Stimulated activated CD8-positive, alpha-beta memory T cell treated with anti-CD3 and anti-CD28 coated beads, Interleukin-7, amount 100 ng/mL, for 1 hour (primary cell): ENCODE measurements at places on chromosomes 3 and 15.

- DNase-seq: no peak
Measured at GRCh38 chr3:13782501-13782900, 97.4 kb downstream of the WNT7A start.

DNA sequence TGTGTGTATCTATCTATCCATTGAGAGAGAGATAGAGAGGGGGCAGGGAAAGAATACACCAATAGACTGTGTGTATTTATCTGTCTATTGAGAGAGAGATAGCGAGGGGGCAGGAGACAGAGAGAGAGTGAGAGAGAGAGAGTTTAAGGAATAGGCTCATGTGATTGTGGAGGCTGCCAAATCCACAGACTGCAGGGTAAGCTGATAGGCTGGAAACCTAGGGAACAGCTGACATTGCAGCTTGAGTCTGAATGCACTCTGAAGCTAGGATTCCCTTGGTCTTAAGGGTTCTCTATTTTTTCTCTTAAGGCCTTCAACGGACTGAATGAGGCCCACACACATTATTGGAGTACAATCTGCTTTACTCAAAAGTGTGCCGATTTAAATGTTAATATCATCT is 255.8 kb downstream of the EPHA3 start:
- DNase-seq: no peak

- no peak for DNase-seq
Measured at GRCh38 chr3:8484409-8485140, 17.0 kb upstream of the LMCD1 start.

DNA sequence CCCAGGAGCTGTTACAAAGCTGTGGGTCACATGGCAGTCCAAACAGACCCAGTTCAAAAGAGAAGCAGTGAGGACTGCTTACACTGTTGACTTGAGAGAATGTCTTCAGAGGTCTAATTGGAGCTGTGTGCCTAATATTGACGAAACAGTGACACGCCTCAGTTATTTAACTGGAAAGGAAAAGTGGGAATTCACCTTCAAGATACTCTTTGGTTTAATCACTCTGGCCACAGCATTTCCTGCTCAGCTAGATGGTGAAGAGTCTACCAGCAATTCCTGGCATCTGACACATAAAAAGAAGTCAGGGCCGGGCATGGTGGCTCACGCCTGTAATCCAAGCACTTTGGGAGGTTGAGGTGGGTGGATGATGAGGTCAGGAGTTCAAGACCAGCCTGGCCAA is 326.4 kb downstream of the SV2B start:
- no peak for DNase-seq

- DNase-seq: no peak
Measured at GRCh38 chr3:111769110-111769991, 89.7 kb upstream of the PHLDB2 start.

GRCh38 chr3:50583897-50584296 is 14.6 kb downstream of the HEMK1 start:
- no peak for DNase-seq

GRCh38 chr3:13504161-13504831 is 24.2 kb downstream of the HDAC11 start:
- no peak for DNase-seq

GRCh38 chr15:33242165-33242564 is 47.7 kb upstream of the FMN1 start:
- DNase-seq: no peak

DNA sequence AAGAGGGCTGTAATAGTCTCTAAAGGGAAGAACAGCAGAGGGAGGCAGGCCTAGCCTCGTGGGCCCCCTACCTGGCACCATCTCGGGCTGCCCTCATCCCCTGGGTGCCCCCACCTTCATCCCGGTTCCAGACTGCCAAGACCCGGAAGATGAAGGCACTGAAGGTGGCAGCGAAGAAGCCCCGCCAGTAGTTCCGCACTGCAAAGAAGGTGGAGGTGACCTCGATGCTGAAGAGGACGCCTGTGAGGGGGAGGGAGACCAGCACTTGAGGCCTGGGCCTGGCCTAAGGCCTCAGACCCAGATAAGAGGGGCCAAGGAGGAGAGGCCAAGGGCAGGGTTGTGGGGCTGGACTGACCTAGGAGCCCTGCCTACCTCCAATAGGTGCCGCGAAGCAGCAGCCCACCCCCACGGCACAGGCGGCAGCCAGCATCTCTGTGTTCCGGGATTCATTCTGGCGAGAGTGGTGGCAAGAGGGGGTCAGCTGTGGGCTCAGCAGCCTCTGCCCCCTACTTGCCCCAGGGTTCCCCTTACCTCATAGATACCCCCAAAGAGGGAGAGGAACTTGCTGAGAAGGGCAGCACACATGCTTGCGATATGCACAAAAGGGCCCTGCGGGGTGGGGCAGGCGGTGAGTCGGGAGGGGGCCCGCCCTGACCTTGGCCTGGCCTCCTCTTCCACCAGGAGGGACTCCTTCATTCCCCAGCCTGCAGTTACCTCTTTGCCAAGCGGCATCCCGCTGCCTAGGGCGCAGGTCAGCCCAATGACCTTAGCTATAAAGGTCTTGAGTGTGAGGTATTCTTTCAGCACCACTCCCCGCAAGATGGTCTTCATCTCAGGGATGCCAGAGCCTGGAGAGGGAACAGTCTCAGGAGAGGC is 3.9 kb downstream of the CLCN2 start:
- no peak for DNase-seq

- DNase-seq: no peak
Measured at GRCh38 chr3:121175083-121175482, 267.1 kb downstream of the STXBP5L start.

DNA sequence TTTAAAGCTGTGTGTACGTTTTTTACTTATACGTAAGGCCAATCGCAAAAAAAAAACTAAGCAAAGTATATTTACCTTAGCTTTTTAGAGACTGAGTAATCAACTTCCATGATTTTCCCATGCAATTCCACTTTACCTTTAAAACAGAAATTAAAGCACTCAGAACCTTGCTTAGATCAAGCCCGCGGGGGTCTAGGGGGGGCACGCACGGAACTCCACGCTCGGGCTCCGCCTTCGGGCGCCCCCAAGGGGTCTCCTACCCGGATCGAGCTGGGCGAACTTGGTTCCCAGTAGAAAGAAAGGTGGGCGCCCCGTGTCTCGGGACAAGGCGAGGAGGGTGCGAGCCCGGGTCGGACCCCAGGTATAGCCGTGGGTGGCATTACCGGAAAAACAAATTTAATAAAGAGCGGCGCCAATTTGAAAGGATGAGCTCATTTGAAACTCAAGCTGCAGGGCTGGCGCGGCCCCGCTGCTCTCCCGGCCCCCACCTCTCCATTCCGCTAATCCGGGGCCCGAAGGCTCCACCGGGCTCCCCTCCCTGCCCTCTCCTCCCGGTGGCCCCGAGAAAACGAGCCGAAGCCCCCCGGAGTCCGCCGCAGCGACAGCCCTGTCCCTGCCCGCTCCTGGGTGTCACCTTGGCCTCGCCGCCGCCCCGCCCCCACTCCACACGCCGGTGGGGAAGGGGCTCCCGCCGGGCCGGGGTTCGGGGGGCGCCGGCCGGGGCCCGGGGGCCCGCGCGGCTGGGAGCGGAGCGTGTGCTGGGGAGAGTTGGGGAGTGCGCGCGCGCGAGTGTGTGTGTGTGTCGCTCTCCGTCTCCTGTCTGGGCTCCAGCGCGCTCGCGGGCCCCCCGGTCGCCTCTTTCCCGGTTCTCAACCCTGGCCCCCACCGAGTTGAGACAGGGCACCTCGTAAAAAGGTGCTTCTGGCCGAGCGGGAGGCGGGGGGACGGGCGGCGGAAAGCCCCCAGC is 1.5 kb downstream of the IGF2BP2 start:
- DNase-seq: no peak

DNA sequence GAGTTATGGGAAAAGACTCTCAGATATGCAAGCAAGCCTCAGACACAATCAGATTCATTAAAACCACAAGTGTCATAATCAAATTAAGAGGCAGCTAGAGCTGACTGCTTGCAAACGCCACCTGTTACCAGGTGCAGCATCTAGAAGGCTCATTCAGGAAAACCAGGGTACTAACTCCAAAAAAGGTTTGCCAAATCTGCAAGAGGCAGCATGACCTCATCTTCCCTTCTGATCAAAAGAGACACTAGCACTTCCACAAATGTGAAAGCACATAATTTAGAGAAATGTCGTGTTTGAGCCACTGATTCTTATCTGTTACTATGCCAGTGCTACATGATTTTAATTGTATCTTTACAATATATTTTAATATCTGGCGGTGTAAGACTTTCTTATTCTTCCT is 123.3 kb upstream of the NANOGP8 start:
- DNase-seq: no peak

DNA sequence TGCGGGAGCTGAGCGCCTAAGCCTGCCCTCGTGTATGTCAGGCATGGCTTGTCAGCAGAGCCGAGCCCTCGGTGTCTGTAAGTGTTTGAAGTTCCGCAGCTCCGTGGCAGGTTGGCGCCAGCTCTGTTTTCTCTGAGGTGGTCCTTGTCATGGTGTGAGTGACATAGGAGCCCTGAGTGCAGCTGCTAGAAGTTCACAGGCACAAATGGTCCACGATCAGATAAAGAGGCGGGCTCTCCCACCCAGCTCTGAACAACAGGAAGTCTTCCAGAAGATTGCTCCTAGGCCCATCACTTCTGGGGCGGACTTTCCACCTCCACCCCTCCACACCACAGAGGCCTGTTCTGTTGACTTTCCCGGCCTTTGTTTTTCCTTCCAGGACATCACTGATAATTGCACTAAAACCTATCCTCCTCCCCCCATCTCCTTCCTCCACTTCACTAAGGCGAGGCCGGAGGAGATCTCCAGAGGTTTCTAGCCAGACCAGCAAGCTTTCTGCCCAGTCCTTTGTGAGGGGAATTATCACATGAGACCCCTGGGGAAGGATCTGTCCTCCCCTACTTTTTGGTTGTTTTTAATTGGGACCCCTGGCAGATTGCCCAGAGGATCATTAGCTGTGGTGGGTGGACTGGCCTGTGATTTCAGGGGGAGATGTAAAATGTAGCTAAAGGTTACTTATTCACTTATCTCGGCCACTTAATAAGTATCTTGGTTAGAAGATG is 19.9 kb downstream of the ITPR1 start:
- no peak for DNase-seq

GRCh38 chr3:175478301-175478700 is 619.2 kb downstream of the NAALADL2 start:
- no peak for DNase-seq

DNA sequence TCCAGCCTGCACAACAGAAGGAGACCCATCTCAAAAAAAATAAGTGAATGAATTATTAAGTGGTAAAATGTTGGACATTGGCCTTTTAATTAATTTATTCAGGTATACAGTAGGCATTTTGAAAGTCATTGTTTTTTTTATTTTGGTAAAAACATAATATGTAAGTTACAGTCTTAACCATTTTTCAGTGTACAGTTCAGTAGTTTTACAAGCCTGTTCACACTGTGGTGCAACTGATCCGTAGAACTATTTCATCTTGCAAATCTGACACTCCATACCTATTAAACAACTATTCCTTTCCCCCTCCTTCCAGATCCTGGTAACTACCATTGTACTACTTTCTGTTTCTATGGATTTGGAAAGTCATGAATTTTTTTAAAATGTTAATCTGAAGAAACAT is 36.1 kb upstream of the APH1B start:
- DNase-seq: no peak

DNA sequence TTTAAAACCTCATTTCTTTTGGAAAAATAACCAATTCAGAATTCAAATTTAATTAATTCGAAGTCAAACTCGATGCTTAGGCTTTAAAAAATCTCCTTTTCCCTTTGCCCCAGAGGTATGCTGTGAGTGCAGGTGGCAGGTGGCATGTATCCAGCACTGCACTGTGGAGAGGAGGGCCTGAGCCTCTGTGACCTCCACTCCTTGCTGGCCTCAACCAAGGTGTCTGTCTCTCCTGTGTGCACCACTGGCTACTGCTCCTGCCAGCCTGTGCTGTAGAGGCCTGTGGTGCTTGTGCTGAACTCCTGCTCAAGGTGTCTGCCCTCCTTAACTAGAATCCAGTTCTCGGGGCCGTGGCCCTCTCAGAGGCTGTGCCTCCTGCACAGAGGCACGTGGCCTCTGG is 56.2 kb upstream of the NEDD4 start:
- no peak for DNase-seq

- DNase-seq: no peak
Measured at GRCh38 chr3:141108039-141108438, 56.9 kb downstream of the SPSB4 start.

GRCh38 chr3:14658978-14659377 is 7.4 kb downstream of the CCDC174 start:
- DNase-seq: no peak

DNA sequence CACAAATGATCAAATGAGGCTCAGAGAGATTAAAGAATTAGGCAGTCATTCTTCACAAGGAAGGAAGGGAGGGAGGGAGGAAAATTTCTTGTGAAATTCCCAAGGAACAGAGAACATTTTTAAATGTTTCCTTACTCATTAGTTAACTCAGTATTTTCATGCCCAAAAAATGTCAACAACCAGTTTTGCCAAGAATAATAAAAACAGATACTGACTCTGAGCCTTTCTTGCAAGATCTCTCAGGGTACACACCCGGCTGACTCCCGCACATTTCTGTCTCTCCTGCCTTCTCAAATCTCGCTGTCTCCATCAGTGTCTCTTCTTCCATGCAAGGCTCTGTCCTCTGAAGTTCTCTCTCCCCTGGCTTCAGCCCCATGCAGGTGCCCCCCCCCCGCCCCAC is 265.9 kb downstream of the TJP1 start:
- no peak for DNase-seq

DNA sequence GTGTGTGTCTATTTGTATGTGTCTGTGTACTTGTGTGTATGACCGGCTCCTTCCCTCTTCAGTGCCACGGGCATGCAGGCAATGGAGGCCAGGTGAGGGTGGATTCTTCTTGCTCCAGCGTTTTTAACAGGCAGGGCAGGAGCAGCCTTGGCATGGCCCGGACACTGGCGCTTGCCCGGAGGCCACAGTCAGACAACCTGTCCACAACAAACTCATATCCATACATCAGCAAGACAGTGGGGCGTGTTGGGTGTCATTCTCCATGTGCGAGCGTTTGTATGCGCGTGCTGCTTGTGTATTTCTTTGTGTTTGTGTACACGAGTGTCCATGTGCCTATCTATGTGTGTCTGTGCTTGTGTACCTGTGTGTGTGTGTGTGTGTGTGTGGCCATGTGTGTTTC is 29.8 kb downstream of the PTH1R start:
- DNase-seq: no peak

DNA sequence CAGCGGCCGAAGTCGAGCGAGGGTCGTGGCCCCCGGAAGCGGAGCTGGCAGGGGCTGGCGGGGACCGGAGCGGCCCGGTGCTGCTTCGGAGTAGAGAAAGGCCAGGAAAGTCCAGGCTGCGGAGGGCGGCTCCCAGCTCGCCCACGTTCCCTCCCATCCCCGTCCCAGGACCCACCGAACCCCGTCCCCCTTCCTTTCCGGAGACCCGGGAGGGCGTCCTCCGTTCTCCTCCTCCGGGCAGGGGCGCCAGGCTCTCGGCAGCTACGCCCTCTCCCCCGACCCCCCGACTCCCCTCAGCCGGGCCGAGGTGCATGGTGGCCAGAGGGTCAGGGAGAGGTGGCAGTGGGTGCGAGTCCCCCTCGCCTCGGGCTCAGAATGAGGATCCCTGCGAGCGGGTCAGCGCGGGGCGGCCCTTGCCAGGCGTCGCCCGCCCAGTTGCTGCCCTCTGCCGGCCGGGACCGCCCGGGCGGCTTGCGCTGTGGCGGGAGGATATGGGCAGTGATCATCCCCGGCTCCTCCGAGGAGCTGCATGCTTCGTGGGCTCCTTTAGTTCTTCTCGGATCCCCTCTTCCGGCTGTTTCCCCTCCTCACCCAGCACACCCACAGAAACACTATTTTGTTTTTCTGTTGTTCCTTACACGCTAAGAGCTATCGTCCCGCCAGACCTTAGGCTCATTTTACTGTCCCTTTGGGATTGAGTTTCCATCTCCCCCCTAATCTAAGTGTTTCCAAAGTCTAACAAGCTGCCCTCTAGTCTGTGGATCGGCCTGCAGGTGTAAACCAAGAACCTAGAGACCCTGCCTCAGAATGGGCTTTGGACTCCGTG is 744 bp upstream of the ALDH1A2 start:
- DNase-seq: peak; percentile 8

GRCh38 chr3:5068531-5069050 is 53.5 kb upstream of the ARL8B start:
- DNase-seq: no peak
